Central memory CD8-positive, alpha-beta T cell (primary cell): ENCODE measurements at places on chromosomes 6 and 20.

GRCh38 chr6:147204843-147205311, 660 bp downstream of the STXBP5 start:
- peak overlapping the region; percentile 91 for H3K4me3 ChIP-seq
- H3K27me3 ChIP-seq = no peaks in the 10 kb centered on the region
- peak overlapping the region; percentile 87 for H3K27ac ChIP-seq
- peaks cover 26% of the 10 kb centered on the region for H3K36me3 ChIP-seq
- peaks cover 48% of the 10 kb centered on the region for H3K4me1 ChIP-seq

DNA sequence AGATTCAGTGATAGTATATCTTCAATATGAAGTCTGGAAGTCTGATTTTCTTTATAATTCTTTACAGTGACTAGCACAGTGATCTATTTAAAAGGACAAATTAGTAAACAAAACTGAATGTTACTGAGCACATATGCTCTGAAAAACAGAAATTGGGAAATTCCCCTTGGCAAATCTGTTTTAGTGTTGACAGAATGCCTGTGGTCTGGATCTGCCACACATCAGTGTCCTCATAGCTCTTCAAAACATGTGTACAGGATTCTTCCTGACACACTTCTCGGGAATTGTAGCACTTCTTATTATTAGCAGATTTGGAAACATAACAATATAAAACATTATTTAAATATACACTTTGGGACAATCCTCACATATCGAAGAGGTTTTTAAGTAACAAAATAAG, 354.3 kb downstream of the COL12A1 start:
- H3K36me3 ChIP-seq = no peaks in the 10 kb centered on the region
- H3K4me3 ChIP-seq = no peak overlapping the region
- H3K4me1 ChIP-seq = no peaks in the 10 kb centered on the region
- no peaks in the 10 kb centered on the region for H3K27me3 ChIP-seq
- no peak overlapping the region for H3K27ac ChIP-seq

GRCh38 chr6:155284775-155285174, 21.0 kb downstream of the CLDN20 start:
- no peak overlapping the region for H3K4me3 ChIP-seq
- no peak overlapping the region for H3K27ac ChIP-seq
- no peak for DNase-seq
- peaks cover 32% of the 10 kb centered on the region for H3K36me3 ChIP-seq

DNA sequence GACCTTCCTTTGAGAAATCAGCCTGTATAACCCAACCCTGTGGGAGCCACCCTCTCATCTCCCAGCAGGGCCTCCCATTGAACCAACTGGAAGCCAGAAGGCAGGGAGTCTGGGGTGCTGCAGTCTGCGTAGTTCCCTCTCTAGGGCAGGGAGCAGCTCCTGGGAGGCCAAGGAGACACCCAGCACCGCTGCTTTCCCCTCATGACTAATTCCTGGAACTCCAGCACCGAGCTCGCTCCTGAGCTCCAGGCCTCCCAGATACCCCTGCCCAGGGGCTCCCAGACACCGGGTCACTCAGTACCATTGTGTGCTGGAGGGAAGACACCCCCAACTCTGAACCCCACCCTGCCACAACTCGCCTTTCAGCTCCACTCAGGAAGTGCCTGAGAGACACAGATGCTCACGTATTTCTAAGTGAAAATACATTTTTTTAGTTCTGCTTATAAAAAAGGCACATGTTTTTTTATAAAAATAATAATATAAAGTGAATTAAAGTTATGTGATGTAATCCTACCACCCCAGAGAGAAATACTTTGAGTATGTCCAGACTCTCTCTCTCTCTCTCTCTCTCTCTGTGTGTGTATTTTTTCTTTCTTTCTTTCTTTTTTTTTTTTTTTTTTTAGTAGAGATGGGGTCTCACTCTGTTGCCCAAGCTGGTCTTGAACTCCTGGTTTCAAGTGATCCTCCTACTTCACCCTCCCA, 17.5 kb downstream of the PIM1 start:
- H3K4me3 ChIP-seq = peak overlapping the region; percentile 50
- peaks cover 3% of the 10 kb centered on the region for H3K36me3 ChIP-seq
- DNase-seq = no peak
- no peaks in the 10 kb centered on the region for H3K27me3 ChIP-seq
- H3K4me1 ChIP-seq = peaks cover 35% of the 10 kb centered on the region
- peak overlapping the region; percentile 93 for H3K27ac ChIP-seq
